ENCODE measurements at places on chromosomes 13 and 19.

DNA sequence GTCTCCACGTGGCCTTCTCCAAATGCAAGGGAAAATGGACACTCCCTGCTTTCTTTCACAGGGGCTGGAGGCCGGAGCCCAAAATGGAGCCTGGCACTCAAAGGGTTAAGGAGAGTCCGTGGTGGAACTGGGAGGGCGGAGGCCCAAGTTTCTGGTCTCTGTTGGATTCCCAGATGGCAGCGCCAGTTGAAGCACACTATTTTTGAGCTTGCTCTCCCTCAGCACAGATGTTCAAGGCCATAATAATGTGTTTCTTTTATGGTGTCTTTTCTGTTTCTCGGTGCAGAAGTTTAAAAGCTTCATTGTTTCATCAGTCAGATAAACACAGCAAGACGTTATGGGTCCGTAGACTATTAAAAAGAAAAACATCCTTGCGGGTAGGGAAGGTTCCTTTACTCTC lies 67.6 kb downstream of the TNFRSF19 start:
- no peak for DNase-seq

GRCh38 chr19:710767-711166 lies 2.0 kb downstream of the PALM start:
- no peak for DNase-seq

GRCh38 chr13:46541210-46541609 lies 11.8 kb upstream of the LRCH1 start:
- DNase-seq = no peak

GRCh38 chr13:24742977-24743376 lies 21.0 kb upstream of the RNF17 start:
- no peak for DNase-seq

GRCh38 chr13:112711528-112712265 lies 21.9 kb downstream of the ATP11A start:
- DNase-seq = no peak

DNA sequence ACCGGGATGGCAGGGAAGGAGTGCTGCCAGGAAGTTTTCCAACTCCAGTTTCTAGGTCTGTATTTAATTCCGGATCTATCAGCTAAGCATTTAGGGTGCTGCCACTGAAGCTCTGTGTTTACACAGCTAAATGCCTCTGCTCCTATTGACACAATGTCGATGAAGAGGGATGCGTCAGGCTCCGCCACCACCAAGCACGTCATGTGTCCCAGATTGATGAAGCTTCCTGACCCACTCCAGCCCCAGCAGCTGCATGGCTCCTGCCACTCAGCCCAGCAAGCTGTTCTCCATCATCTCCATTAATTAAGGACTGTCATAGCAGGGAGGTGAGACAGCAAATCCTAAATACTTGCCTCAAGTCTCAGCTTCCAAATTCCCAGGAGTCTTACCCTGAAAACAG lies 435.2 kb upstream of the ZNF507 start:
- no peak for DNase-seq

GRCh38 chr19:35124098-35125060 lies 8.8 kb downstream of the FXYD3 start:
- no peak for DNase-seq

- DNase-seq = no peak
Measured at GRCh38 chr19:35253316-35254286, 4.8 kb downstream of the LSR start.

DNA sequence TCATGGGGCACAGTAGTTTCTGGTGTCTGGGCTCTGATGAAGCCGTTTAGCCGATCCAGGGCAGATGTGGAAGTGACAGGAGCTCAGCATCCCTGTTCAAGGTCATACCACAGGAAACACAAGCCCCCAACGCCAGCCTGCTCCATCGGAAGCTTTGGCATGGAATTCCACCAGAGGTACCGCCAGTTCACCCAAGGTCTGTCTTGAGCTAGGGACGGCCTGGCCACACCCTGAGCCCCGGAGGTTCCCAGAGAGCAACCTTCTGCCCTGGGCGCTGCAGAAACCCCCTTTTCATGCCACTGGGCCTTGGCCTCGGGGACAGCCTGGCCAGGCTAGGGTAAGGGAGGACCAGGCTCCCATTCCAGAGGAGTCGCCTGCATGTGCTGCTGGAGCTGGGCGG lies 39.4 kb upstream of the TPM4 start:
- DNase-seq = no peak

- no peak for DNase-seq
Measured at GRCh38 chr13:91533354-91533753, 134.9 kb downstream of the GPC5 start.

- no peak for DNase-seq
Measured at GRCh38 chr13:97004886-97005285, 10.6 kb upstream of the OXGR1 start.

- DNase-seq = no peak
Measured at GRCh38 chr19:43407416-43408005, 7.2 kb upstream of the TEX101 start.

DNA sequence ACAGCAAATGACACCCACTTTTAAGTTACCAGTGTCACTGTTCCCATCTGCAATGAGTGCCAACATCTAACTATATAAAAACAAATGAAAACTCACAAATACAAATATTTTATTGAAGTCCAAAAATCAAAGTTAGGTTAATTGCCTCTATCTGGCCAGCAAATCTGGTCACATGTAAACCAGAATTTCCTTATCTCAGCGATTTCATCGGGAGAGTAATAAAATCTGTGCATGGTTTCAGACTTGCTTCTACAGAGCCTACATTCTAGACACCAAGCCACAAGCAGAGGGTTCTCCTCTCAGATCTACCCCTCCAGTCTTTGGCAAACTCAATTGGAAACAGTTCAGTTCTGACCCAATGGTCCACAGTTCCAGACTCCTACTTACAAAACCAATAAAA lies 189.6 kb downstream of the ABCC4 start:
- no peak for DNase-seq

DNA sequence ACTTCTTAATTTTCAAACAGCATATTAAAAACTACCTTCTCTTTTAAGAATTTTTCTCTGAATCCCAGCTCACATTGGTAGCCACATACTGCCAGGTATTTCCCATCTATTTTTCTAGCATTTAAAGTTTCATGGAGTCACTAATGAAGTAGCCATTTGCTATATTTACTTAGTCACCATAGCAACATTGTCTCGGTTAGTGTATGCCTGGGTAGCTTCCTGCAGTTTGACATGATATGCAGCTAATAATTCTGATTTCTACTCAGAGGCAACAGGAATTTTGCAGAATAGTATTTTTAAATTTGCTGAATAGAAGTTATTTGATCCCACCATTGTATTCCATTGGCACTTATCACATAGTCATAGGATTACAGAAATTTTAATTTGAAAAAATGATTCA lies 30.9 kb upstream of the KCTD4 start:
- DNase-seq = no peak

- no peak for DNase-seq
Measured at GRCh38 chr19:33997690-33998089, 174.6 kb upstream of the LSM14A start.

- peak; percentile 70 for DNase-seq
Measured at GRCh38 chr19:41352609-41353465, 885 bp downstream of the TGFB1 start.

DNA sequence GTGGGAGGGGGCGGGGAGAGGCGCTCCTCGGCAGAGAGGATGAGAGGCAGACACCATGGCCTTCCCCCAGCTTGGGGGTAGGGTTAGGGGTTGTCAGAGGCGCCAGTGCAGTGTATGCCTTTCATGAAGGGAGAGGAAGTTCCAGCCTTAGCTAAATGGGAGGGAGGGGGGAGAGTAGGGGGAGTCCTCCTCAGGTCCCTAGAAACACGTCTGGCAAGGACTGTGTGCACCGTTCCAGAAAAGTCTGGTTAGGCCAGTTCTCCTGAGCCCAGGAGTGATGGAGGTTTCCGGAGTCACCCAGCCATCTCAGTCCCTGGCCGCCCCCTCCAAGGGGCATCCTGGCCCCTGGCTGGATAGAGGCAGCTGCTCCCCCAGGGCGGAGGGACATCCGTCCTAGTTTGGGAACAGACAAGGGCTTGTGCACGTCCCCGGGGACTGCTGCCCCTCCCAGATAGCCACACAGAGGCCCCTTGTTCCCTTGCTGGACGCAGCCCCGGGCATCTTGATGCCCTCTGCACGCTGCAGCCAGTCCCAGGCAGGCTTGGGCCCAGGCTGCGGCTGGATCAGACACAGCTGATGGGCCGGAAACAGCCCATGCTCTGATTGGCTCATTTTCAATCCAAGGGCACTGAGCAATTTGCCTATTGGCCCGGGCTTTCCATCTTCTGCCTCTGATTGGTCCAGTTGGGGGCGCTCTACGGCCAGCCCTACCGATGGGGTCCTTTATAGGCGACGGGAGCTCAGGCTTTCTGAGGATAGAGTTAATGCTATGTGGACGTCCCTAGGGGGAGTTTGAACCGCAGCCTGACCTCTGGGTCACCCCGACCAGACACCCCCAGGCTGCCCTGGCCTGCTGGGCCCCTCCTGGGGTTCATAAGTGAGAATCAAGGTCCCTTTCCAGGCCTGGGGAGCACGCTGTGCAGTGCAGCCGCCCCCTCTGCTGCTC lies 3.8 kb downstream of the S1PR2 start:
- no peak for DNase-seq

- DNase-seq = no peak
Measured at GRCh38 chr13:52454459-52454819, 839 bp upstream of the CKAP2 start.

DNA sequence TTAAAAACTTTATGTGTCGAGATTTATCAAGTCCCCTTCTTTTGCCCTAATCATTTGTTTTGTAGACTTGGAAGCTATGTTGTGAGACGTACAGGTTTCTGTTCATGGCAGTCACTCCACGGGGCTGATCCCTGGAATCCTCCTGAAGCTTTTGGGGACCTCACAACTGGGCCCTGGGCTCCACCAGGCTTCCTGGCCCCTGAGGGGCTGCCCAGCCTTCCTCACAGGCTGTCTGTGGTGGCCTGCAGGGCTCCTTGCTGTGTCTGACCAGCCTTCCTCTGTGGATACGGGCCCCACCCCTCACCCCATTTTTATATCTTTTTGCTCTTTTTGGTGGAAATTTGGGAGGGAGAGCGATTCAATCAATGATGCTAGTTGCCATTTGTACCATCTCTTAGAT lies 38.1 kb downstream of the CHST8 start:
- DNase-seq = no peak

DNA sequence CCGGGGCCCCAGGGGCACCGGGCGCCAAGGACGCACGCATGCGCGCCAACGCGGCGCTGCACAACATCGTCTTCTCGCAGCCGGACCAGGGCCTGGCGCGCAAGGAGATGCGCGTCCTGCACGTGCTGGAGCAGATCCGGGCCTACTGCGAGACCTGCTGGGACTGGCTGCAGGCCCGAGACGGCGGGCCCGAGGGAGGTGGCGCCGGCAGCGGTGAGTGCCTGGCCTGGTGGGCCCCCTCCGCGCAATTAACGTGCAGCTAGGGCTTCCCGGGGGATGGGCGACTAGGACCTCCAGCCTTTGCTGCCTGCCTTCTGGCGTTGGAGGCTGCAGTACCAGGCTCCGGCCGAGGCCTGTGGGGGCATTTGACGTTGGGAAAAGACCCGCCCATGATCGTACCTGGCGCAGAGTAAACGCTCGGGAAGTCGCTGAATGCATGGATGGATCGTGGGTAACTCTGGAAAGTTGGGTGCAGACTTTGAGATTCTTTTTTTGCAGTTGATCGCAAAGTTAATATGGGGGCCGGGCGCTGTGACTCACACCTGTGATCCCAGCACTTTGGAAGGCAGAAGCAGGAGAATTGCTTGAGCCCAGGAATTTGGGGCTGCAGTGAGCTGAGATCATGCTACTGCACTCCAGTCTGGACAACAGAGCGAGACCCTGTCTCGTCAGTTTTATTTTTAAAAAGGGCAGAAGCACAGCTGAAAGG lies 7.3 kb downstream of the APC2 start:
- DNase-seq = no peak

DNA sequence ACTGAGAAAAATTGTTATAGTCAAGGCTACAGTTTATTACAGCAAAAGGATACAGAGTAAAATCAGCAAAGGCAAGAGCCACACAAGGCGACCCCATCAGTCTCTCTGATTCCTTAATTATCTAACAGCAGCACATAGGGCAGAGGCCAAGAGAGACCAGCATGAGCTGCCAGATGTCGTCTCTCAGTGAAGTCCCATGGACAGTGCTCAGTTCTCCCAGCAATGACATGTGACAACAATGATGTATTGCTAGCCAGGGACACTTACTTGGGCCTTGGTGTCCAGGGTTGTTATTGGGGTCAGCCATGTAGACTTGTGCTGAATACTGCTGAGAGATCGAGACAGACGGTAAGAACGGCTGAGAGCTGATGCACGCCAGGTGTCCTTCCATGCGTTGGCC lies 22.3 kb downstream of the ZSWIM9 start:
- no peak for DNase-seq

DNA sequence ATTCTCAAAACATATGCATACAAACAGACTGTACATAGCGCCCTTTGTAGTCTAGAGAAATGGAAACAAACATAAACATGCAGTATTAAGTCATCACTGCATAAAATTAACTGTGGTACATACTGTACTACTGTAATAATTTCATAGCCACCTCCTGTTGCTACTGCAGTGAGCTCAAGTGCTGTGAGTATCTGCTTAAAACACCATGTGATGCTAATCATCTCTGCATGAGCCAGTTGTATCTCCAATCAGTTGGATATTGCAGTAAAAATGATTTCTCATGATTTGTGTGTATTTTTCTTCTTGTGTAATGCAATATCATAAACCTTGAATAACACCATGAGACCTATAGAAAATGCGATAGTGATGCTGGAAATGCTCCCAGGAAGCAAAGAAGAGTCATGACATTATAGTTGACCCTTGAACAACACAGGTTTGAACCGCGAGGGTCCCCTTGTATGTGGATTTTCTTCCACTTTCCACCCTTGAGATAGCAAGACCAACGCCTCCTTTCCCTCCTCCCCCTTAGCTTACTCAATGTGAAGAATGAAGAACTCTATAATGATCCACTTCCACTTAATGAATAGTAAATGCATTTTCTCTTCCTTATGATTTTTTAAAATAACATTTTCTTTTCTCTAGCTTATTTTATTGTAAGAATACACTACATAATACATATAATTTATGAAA lies 4.1 kb downstream of the TNFSF13B start:
- DNase-seq = no peak

- DNase-seq = no peak
Measured at GRCh38 chr13:84315527-84315926, 433.3 kb upstream of the SLITRK1 start.
